ENCODE measurements at places on chromosomes 6 and 20. TPM values are rescaled to one million over a fixed set of nuclear protein-coding genes. Genes with fewer than 3 reads are reported as not detected.
A peak's percentile ranks its signal among the peaks of the same experiment; 100 is the strongest.

HLA-DQB1 gene
- 89.8 TPM for total RNA-seq

EPHA7 gene
- total RNA-seq: not detected

BTNL2 gene
- total RNA-seq: not detected

EFCAB8 gene
- total RNA-seq: 1.1 TPM

NMBR gene
- total RNA-seq: not detected

ALDH8A1 gene
- 2.5 TPM for total RNA-seq

- no peak for DNase-seq
These were observed 48.8 kb upstream of the TAF8 start for GRCh38 chr6:42001506-42001905.

GRCh38 chr6:18990059-18990978, 603.2 kb downstream of the RNF144B start:
- DNase-seq: peak; percentile 40

DNA sequence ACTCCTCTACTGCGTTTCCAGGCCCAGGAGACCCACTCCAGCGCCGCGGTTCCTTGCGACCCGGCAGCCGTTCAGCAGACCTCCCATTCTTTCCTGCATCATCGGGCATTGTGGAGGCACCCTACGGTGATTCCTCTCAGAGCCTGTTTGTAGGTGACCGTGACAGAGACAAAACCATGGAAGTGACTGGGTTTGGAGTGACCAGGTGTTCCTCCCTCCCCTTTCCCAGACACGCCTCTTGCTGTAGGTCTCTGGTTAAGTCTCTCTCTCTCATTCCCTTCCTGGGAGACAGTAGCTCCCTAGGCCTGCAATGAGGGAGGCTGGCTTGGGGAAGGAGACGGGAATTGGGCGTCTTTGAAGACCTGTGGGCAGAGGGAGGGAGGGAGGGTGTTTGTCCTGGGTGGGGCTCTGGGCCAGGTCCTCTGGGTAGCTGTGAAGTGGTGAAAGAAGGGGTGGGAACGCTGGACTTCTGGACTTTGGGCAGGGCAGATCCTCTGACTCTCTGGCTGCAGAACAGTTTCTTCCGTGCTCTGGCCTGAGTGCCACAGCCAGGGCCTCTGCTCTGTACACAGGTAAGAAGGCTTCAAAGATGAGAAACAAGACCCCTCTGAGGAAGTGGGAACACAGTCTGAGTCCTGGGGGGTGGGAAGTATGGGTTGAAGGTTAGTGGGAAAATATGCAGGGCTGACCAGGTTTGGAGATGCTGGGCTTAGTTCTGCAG, 763 bp downstream of the KLC4 start:
- no peak for DNase-seq

- no peak for DNase-seq
These were observed 1.1 kb upstream of the TBC1D32 start for GRCh38 chr6:121335087-121336008.

DNA sequence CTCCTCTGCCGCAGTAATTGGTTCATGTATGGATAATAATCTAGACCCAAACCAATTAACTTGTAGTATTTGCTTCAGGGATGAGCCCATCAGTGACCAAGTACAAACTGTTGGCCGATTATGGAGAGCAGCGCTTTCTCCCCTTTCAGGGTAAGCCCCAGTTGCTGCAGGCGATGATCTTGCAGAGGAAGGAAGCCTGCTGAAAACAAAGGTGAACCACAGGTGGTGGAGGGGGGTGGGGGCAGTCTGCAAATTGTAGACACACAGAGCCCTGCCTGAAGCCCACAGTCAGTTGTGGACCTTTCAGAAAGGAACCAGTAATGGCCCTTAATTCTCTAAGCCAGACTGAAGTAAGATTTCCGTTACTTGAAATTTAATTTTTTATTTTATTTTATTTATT, 167.9 kb upstream of the JARID2 start:
- no peak for DNase-seq

- no peak for DNase-seq
These were observed 94.6 kb downstream of the BANF2 start for GRCh38 chr20:17794400-17794799.
